ENCODE measurements at places on chromosomes 5 and 9. TPM values are rescaled to one million over a fixed set of nuclear protein-coding genes. Genes with fewer than 3 reads are reported as not detected.

ARL14EPL gene
- not detected for total RNA-seq

SERF1A gene
- 7.0 TPM for total RNA-seq

TRAPPC13 gene
- 28.2 TPM for total RNA-seq

SOX30 gene
- not detected for total RNA-seq

GSN gene
- total RNA-seq, result 512 TPM

TRPM6 gene
- not detected for total RNA-seq

CLTA gene
- 247 TPM for total RNA-seq

All from regular cardiac myocyte (primary cell).